ENCODE measurements at places on chromosomes 3 and 15.

- DNase-seq = no peak
Measured at GRCh38 chr3:11543141-11543947, 100.4 kb downstream of the VGLL4 start.

DNA sequence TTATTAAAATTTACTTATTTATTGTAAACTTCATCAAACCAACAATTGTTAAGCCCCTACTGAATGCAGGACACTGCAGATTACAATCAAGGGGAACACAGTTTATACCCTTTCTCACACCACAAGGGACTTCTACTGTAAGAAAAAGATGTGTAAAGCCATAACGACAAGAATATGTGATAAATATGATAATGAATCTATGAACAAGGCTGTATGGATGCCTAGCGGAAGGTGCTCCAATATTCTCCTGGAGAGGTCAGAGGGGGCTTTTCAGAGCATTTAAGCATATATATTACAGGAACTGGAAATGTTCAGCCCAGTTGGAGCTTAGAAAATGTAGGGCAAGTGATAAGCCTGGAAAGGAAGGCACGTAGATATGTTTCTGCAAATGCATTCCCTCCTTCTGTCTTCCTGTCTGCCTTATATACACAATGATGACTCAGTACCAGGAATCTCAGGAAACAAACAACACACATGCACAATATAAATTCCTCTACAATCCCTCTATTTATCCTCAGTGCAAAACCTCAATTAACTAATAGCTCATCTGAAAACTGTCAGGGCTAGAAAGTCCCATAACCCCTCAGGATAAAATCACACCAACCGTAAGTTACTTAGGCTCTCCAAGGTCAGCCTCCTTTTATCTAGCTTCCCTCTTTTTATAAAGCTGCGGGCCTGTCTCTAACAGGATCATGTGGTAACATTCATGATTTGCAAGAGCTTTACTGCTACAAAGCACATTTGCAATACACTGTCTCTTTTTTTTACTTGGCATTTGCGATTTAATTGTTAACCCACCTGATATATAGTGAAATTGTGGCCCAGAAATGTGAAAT, 393.1 kb downstream of the LPP start:
- no peak for DNase-seq

GRCh38 chr15:91192690-91193377, 92.8 kb downstream of the SV2B start:
- DNase-seq = no peak

- DNase-seq = no peak
Measured at GRCh38 chr3:125525153-125525552, 5.2 kb upstream of the SNX4 start.

DNA sequence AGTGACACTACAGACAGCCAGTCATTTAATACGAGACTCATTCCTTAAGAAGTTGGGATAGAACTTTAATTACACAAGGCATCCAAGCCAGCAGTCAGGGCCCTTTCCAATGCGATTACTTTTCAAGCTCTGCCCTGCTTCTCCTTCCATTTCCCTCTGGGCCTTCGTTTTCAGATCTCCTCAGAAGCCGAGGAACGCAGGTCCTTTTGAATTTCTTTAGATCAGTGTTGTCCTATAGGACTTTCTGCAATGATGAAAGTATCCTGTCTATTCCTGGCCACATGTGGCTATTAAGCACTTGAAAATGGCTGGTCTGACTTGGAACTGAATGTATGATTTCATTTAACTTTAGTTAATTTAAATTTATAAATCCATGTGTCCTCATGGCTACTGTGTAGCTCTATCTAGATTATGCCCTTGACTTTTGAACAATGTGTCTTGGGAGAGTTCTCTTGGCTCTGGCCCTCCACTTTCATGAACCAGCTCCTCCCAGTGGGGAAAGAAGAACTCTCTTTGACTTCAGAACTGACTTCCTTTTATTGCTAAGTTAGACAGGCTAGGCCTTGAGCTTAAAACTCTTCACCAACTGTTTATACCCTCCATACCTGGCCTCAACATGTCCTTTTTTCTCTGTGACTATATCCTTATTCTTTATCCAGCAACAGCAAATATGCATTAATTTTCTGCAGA, 22.6 kb downstream of the TGFBR2 start:
- DNase-seq = peak; percentile 68

GRCh38 chr15:33963831-33964664, 4.2 kb upstream of the CHRM5 start:
- no peak for DNase-seq

- DNase-seq = no peak
Measured at GRCh38 chr3:52188556-52188955, 9.4 kb upstream of the ALAS1 start.

- DNase-seq = peak; percentile 47
Measured at GRCh38 chr15:42921342-42921731, 759 bp upstream of the TTBK2 start.

DNA sequence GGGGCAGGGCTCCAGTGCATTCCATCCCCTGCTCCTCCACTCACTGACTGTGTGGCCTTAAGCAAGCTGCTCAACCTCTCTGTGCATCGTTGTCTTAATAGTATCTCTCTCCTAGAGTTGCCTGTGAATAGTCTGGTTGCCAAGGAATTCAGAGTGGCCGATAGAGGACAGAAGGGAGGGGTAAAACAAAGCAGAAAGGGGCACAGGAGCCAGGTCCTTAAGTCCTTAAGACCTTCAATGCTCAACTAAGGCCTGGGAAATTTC, 13.7 kb upstream of the CYP11A1 start:
- DNase-seq = no peak

- no peak for DNase-seq
Measured at GRCh38 chr3:57791245-57791644, 35.1 kb downstream of the SLMAP start.

DNA sequence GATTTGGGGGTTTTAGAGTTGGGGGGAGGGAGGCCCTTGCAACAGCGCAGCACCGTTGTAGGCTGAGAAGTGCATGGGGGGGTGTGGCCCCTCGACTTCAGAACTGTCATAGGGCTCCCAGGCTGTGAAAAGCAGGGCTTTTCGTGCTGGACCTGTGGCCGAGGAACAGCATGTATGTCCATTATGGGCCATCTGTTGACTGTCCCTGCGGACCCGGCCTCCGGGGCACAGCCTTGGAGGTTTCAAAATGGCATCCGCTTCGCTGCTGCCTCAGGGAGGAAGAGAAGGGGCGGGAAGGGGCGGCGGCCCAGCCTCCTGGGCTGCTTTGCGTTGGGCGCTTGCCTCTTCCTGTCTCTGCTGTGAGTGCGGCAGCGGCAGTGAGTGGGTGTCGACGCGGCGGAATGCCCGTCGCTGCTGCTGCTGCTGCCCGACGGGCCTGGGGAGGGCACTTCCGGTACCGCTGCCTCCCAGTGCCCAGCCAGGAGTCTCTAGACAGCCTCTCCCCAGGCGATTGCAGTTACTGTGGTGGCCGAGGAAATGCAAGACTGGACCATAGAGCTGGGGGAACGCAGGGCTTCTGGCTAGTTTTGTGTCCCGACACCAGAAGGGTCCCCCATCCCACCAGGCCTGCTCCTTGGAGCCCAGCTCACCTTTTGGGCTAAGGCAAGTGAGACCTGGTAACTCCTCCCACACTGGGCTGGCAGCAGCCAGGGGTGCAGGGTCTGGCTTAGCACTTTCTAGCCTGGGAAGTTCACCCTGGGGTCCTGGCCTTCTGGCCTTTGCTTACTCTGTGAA, 1.9 kb downstream of the GNAI2 start:
- peak; percentile 88 for DNase-seq

DNA sequence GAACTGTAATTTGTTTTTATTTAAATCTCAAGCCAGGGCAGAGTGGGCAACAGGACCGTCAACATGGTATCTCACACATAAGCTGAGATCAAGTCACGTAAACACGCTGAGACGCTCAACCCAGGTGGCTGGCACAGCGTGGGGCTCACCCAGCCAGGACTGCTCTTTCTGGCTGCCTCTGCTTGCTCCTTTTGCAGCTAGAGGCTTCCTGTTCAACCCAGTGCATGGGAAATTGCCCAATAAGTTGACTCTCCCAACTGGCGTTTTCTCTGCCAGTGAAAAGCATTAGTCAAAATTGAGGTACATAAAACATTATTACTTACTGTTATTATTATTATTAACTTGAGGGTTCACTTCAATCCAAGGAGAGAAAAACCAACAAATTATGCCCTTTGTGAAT, 398.1 kb downstream of the NR2F2 start:
- no peak for DNase-seq

- no peak for DNase-seq
Measured at GRCh38 chr3:180359061-180359952, 242.7 kb upstream of the TTC14 start.

- DNase-seq = no peak
Measured at GRCh38 chr3:49454458-49454857, 15.6 kb upstream of the DAG1 start.

GRCh38 chr3:98343647-98344507, 9.8 kb upstream of the OR5K4 start:
- no peak for DNase-seq

- DNase-seq = no peak
Measured at GRCh38 chr3:172530101-172530561, 6.9 kb upstream of the TNFSF10 start.

DNA sequence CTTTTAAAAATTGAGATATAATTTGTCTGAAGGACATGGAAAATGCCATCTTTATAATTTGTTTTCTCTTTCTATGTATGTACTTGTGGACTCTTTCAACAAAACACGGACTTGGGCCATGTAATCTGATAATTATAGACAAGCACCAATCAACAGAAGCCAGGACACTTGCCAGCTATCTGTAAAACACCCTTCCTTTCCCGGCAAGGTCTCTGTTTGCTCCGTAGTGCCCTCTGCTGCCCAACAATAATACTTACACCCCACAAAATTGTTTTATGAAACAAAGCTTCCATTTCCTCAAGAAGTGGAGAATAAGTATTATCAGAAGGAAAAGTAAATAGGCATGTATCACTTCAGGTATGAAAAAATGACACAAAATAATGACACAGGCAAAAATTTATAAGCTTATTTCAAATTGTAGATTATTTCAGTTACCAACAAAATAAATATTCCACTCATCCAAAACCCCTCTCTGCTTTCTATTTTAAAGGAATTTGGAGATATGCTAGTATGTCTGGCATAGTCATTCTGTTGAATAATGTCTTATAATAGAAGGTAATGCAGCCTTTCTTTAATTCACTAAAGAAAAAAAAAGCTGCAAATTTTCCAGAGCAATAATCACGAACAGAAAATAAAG, 32.8 kb downstream of the MYH15 start:
- DNase-seq = peak; percentile 62

DNA sequence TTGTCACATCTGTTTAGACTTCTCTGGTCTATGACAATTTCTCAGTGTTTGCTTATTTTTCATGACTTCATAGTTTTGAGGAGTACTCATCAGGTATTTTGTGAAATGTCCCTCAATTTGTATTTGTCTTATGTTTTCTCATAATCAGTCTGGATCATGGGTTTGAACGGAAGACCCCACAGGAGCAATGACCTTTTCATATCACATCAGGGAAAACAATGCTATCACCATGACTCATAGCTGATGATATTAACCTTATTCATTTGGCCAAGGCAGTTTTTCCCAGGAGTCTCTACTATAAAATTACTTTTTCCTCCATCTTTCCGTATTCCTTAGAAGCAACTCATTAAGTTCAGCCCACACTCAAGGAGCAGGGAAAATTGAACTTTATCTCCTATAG, 32.7 kb downstream of the AADACL2 start:
- no peak for DNase-seq

- DNase-seq = no peak
Measured at GRCh38 chr3:31978553-31978952, 2.5 kb downstream of the OSBPL10 start.

- DNase-seq = no peak
Measured at GRCh38 chr15:33678176-33678575, 290.1 kb upstream of the CHRM5 start.

GRCh38 chr15:43913026-43913780, 86.4 kb downstream of the WDR76 start:
- DNase-seq = no peak

GRCh38 chr3:120497818-120498217, 47.0 kb upstream of the FSTL1 start:
- DNase-seq = no peak

DNA sequence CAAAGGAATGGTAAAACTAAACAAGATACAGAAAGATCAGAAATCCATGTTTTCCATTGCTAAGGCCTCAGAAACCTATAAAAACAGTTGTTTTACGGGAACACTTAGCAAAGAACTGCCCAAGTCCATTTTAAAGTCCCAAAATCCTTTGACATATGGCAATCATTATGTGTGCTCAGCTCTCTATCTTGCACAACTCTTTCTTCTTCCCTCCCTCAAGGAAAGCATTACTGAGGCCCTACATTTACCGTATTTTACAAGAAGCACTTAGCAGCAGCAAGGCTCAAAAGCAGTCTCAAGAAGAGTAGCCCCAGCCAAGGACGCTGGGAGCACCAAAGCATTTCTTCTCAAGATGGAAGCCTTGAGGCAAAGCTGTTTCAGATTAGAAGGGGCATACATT, 169.6 kb upstream of the LRTM1 start:
- DNase-seq = no peak

DNA sequence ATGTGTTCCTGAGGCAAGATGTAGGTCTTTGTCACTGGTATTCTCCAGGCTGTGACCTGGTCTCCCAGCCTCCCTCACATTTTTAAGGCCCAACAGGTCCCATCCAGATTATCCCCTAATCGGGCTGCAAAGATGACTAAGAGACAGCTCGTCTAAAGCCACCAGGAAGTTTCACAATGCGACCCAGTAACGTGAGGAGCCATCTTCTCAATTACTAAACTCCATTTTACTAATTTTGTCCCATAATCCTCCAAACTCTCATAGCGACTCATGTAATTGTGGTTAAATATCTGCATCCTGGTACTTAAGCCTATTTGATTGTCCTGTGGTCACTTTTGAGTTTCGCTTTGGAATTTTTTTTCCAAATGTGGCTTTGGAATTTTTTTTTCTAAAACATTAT, 8.7 kb upstream of the PLA2G4F start:
- DNase-seq = no peak

- no peak for DNase-seq
Measured at GRCh38 chr3:41178576-41178975, 20.7 kb upstream of the CTNNB1 start.

DNA sequence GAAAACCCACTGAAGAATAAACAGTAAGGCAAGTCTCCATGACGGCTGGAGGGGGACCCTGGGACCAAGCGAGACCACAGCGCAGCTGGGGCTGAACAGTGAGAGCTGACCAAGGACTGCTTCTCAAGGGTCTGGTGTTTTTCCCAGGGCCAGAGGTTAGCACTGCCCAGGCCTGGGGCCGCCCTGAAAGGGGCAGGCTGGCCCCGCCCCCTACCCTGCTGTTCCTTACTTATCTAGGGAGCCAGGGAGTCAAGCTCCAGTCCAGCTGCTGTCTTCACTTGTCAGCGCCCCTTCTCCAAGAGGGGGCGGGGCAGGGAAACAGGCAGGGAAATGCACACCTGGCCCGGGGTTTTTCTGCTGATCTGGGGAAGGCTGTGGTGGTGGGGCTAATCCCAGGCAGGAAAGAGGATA, 51.6 kb upstream of the HACD2 start:
- DNase-seq = no peak

All from CD4-positive, alpha-beta T cell treated with Interleukin-4 for 1 hour (primary cell).